M059J (cell line): ENCODE measurements at places on chromosomes 5 and 9. TPM values are rescaled to one million over a fixed set of nuclear protein-coding genes. Genes with fewer than 3 reads are reported as not detected.

The FOXD4L4 gene
- 0.07 TPM in 1 of 2 replicates, not detected in the other for total RNA-seq

The PCDHB13 gene
- total RNA-seq = 0.39 and 0.42 TPM in 2 replicates

The OTP gene
- total RNA-seq = not detected in 2 replicates

The IFNA2 gene
- not detected in 2 replicates for total RNA-seq

The OR1Q1 gene
- not detected in 2 replicates for total RNA-seq

The SHOC1 gene
- 0.02 and 0.10 TPM in 2 replicates for total RNA-seq

The SPINK1 gene
- total RNA-seq = not detected in 2 replicates

The RFK gene
- total RNA-seq = 37.6 and 42.7 TPM in 2 replicates

The IL33 gene
- 3.7 and 3.9 TPM in 2 replicates for total RNA-seq

The ALDH1A1 gene
- 0.07 and 0.71 TPM in 2 replicates for total RNA-seq

The OGN gene
- total RNA-seq = not detected in 2 replicates

The PLPPR1 gene
- not detected in 2 replicates for total RNA-seq

The FOXD4L6 gene
- not detected in 2 replicates for total RNA-seq

The GABRA6 gene
- not detected in 2 replicates for total RNA-seq

The ICE1 gene
- 13.1 and 20.8 TPM in 2 replicates for total RNA-seq

The CANX gene
- total RNA-seq = 625 and 681 TPM in 2 replicates

The SLC27A6 gene
- not detected in 2 replicates for total RNA-seq

The NSD1 gene
- 17.7 and 36.8 TPM in 2 replicates for total RNA-seq

The BAAT gene
- total RNA-seq = not detected in 2 replicates

The SPATA31A1 gene
- not detected in 2 replicates for total RNA-seq

The ZNF300 gene
- 5.1 and 5.7 TPM in 2 replicates for total RNA-seq

The B4GALT1 gene
- 35.6 and 69.6 TPM in 2 replicates for total RNA-seq

The TRPM6 gene
- total RNA-seq = 0.49 and 1.6 TPM in 2 replicates

The GGTA1 gene
- total RNA-seq = not detected in 2 replicates

The CD274 gene
- total RNA-seq = 26.7 and 31.2 TPM in 2 replicates

The IFNB1 gene
- 0.52 TPM in 1 of 2 replicates, not detected in the other for total RNA-seq

The PCDHA1 gene
- total RNA-seq = 0.05 TPM in 1 of 2 replicates, not detected in the other

The KIAA0825 gene
- total RNA-seq = 0.32 and 0.49 TPM in 2 replicates

The ENHO gene
- 0.71 and 2.0 TPM in 2 replicates for total RNA-seq

The SPATA31E1 gene
- total RNA-seq = not detected in 2 replicates

The PAEP gene
- total RNA-seq = not detected in 2 replicates

The PRDM9 gene
- not detected in 2 replicates for total RNA-seq

The CER1 gene
- total RNA-seq = not detected in 2 replicates

The ANKRD18B gene
- 0.42 TPM in 1 of 2 replicates, not detected in the other for total RNA-seq

The CCL28 gene
- not detected in 2 replicates for total RNA-seq

The SLC34A1 gene
- total RNA-seq = 0.02 TPM in 1 of 2 replicates, not detected in the other

The MARCHF6 gene
- total RNA-seq = 37.9 and 59.1 TPM in 2 replicates

The SOX30 gene
- total RNA-seq = 0.12 and 0.22 TPM in 2 replicates
